Cardiac atrium fibroblast (primary cell): ENCODE measurements at places on chromosomes 2 and 18. TPM values are rescaled to one million over a fixed set of nuclear protein-coding genes. Genes with fewer than 3 reads are reported as not detected.

PCARE gene
- not detected in 2 replicates for total RNA-seq

TMEM178A gene
- 5.7 TPM in 1 of 2 replicates, not detected in the other for total RNA-seq

CYTIP gene
- not detected in 2 replicates for total RNA-seq

CFAP53 gene
- total RNA-seq: not detected in 2 replicates

LAMA1 gene
- 18.1 and 26.7 TPM in 2 replicates for total RNA-seq
